ENCODE measurements at places on chromosomes 1 and 21.

DNA sequence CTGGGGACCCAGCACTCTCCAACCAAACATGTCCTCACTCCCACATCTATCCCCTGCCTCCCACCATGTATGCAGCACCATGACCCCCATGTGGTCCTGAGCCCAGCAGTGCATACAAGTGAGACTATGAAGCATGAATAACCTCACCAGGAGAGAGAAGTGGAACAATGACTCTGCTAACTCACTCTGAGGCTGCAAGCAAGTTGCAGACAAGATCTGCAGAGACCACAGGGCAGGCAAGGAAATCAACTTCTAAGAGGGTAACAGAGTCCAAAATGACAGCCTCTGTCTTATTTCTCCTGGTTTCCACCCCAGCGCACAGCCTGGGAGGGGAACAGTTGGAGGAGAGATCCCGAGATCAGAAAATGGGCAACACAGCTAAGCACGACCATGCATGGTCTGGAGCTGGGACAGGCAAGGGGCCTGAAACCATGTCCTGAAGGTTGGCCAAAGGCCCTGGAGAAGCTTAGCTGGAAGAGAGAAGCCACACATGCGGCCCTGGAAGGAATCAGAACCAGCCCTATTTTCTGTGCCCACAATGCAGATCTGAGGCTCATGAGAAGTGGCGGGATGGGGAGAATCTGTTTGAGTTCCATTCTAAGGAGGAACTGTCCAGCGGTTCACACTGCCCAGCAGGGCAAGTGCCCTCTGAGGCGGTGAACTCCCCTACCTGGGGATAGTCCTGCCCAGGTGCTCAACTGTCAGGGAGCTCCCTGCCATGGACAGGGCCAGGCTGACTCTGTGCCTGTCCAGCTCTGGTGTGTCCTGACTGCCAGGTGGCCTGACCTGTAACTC, 12.5 kb upstream of the REN start:
- DNase-seq: no peak

- DNase-seq: no peak
Measured at GRCh38 chr1:4599521-4599920, 54.9 kb upstream of the AJAP1 start.

DNA sequence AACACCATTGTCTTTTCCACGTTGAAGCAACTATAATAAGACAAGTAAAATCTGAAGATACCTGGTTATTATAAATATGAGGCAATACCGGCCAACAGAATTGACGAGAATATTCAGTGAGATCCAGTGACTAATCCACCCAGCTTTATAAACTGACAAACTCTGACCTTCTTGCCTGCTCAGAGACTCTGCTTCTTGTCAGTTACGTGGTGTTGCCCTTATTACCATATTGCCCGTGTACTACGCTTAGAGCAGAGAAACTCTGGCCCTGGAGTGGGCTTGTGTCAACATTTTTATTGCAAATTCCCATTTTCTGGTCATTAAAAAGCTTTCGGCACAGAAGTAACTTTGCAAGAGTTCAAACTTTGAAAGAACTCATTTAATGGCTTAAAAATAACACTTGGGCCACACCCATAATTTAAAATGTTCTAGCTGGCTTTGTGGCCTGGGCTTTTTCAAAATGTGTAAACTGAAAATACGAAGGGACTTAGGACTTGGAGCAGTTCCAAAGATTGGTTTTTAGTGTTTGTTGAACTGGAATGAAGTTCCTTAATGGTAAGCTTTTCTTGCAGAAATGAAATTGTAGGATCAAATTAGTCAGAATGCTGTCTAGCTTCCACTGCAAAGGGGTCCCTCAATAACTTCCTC, 266.2 kb downstream of the LMO4 start:
- DNase-seq: no peak

DNA sequence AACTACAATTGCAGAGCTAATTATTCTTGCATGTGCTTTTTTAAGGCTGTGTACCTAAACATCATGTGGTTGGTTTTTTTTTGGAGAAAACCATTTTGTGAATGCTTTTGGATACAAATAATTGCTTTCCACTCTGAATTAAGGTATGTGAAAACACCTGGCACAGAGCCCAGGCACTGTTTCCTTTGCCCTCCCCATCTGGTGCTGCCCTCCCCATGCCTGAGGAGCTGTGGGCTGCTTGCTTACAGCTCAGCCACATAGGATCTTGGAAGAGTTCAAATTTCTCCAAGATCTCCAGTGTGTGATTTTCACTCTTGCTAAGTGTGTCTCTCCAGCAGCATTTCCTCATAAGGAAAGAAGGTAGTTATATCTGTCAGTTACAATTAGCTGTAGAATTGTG, 27.8 kb downstream of the DNM3 start:
- no peak for DNase-seq

GRCh38 chr21:25931765-25932164, 197.0 kb downstream of the GABPA start:
- no peak for DNase-seq

DNA sequence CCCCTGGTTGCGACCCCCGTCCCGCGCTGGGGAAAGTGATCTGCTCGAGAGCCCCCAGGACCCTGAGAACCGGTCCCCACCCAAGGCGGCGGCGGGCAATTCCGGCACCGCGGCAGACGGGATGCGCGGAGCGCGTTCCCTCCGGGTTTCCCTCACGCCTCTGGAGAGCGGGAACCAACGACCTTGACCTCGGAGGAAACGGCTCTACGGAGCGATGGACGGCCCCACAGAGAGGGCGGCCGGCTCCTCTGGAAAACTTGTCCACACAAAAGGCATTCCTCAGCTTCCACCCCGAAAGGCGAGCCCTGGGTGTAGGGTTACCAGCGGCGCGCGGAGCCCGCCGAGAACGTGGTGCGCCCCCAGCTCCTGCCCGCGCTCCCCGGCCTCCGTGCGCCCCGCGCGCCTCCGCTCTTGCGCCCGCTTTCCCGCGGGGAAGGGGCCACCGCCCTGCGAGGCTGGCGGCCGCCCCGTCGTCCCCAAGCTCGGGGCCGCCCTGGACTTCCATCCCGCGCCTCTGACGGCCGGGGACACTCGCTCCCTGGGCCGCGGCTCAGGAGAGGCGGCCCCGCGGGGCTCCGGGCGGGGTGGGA, 391 bp upstream of the KIAA1614 start:
- DNase-seq: no peak

DNA sequence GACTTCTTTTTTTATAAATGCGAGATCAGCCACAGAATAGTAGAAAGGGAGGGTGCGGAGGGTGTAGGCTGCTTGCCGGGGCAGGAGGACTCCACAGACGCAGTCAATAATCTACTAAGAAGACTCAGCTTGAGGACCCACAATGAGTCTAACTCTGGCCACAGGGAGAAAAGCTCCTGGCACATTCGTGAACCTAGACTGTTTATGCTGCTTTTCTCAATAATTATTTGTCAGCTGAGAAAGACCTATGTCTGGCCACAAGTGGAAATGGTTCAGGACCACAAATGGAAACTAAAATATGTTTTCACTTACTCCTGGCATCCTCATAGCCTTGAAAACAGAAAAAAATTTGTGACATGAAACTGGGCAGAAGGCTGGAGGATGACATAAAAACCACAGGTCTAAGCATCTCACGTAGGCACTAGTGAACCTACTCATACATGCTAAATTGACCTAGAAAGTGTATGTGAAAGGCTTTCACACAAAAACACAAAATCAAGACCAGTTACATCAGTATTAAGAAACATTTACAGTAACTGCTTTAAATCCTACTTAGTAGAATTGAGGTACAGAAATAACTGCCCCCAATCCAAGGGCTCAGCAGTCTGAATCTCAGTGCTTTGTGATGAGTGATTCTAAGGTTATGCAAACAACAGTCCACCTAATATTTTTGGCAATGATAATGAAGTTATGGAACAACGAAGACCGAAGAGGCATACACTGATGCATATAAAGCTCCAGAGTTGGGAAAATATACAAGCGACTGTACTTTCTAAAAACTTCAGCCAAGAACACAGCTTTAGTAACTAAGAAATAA, 159.5 kb downstream of the SLC45A1 start:
- no peak for DNase-seq

DNA sequence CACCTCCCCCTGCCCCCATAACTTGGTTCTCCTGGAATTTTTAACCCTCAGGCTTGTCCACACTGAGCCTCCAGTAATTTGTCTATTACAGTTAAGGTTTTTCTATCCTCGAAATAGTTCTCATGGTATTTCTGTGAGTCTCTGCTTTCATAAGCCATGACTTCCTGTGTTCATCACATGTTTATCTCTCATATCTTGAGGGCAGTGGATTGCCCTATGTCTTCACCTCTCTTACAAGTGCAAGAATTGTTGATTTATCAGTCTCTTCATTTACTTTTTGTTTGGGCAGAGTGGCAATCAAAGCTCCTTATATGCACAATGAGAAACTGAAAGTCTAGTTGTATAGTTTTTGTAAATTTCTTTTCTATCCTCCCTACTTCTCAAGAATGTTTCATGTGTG, 328.4 kb downstream of the PLA2G4A start:
- no peak for DNase-seq

GRCh38 chr1:61241411-61241838, 159.1 kb downstream of the NFIA start:
- DNase-seq: no peak

DNA sequence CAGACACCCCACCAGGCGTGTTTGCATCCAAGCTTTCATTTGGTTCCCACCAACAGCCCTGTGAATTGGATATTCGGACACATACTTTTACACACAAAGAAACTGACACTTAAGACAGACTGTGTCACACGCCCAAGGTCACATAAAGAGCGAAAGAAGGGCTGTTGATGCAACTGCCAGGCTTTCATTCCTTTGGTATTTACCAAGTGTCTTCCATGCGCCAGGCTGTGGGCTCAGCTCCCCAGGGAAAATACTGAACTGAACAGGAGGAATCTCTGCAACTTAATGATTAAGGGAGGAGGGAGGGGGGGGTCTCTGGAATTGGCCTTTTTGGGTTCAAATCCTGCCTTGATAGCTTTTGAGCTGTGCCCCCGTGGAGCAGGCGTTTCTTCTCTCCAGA, 122.8 kb downstream of the ACTL8 start:
- DNase-seq: no peak

- no peak for DNase-seq
Measured at GRCh38 chr21:37119421-37120218, 46.6 kb downstream of the TTC3 start.

GRCh38 chr1:80448081-80448480, 1352.7 kb upstream of the ADGRL2 start:
- DNase-seq: no peak

- DNase-seq: no peak
Measured at GRCh38 chr1:21280011-21280471, 10.2 kb downstream of the ECE1 start.

DNA sequence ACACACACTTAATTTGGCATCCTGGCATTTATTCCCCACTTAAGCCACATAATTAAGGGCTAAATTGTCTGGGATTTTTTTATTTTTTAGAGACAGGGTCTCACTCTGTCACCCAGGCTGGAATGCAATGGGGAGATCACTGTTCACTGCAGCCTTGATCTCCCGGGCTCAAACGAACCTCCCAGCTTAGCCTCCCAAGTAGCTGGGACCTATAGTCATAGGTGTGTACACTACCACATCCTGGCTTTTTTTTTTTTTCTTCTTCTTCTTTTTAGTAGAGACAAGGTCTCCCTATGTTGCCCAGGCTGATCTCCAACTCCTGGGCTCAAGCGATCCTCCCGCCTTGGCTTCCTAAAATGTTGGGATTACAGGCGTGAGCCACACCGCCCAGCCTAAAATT, 24.2 kb downstream of the ZZZ3 start:
- no peak for DNase-seq

- DNase-seq: no peak
Measured at GRCh38 chr1:161382214-161383019, 14.7 kb upstream of the CFAP126 start.

DNA sequence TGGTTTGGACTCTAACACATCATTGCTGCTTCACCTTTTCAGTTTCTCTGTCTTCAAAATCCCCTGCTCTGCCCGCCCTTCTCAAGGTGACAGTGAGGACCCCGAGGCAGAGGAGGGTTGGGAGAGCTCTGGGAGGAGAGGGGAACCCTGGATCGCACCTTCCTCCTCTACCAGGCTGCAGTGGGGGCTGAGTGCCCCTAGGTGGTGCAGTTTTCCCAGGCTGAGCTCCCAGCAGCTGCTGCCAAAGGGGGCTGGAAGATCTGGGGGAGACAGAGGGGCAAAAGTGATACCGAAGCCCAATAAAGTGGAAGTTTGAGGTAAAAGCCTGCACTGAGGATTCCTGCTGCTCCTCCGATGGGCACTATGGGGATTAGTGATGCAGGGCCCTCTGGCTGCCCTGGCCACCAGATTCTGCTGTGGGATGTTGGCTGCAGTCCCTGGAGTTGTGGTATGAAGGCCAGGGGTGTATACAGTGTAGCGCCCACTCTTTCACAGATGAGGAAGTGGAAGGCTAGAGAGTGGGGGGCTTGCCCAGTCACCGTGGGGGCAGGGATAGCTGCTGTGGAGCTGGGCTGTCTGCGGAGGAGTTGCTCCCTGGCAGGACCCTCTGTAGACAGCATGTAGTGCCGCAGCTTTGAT, 40.7 kb upstream of the SCMH1 start:
- DNase-seq: peak; percentile 29
